Activated T-helper 1 cell treated with anti-CD3 and anti-CD28 coated beads, Interleukin-12 subunit alpha, Interleukin-12 subunit beta, Interleukin-2, Interleukin-4 antibody, amounts not matched to agents 30 ng/mL and 10 ng/mL and 1 ng/mL, durations not matched to agents 14 hours and 24 hours and 36 hours (primary cell): ENCODE measurements at places on chromosomes 1 and 21.
A peak's percentile ranks its signal among the peaks of the same experiment; 100 is the strongest.

GRCh38 chr1:24162201-24162600, 19.3 kb upstream of the IL22RA1 start:
- no peaks in the 10 kb centered on the region for H3K36me3 ChIP-seq
- no peak overlapping the region for H3K4me3 ChIP-seq
- no peaks in the 10 kb centered on the region for H3K4me1 ChIP-seq

DNA sequence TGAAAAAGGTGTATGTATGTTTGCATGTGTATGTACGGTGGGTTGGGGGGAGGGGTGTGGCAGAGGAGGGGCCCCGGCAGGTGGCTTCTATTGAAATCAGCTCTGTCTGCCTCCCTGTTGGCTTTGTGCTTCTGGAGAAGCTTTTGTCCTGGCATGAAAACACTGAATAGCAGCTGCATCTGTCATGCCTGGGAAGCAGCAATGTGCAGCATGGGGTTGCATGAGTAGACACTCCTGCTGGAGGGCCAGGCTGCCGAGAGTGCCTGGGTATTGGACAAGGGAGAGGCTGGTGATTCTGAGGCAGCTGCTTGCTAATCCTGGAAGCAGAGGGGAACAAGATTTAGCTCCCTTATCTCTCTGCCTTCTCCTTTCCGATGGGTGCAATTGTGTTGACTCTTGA, 20.5 kb downstream of the MAPKAPK2 start:
- DNase-seq, result no peak
- H3K27ac ChIP-seq, result peak overlapping the region; percentile 77
- H3K27me3 ChIP-seq, result no peaks in the 10 kb centered on the region
- no peak overlapping the region for H3K4me3 ChIP-seq
- H3K36me3 ChIP-seq, result peaks cover 12% of the 10 kb centered on the region
- peaks cover 93% of the 10 kb centered on the region for H3K4me1 ChIP-seq

DNA sequence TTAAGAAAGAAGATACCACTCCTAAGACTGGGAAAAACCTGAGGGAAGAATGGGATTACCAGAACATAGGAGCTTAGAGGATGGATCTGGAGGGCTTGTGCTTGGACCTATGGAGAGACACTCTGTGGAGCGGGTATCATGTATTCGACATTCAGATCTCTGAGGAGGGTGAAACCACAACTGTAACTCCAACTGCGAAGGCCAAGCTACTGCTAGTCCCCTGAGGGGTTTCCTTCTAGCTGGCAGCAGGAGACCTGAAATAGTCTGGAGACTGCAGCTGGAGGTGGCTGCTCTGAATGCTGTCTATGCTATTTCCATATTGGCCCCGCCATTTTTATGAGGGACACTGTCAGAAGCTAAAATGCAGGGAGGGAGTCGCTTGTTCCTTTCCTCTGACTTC, 462.3 kb downstream of the PTPRC start:
- H3K4me1 ChIP-seq, result peaks cover 43% of the 10 kb centered on the region
- no peak for DNase-seq
- no peak overlapping the region for H3K27ac ChIP-seq
- no peaks in the 10 kb centered on the region for H3K27me3 ChIP-seq
- H3K36me3 ChIP-seq, result peaks cover 14% of the 10 kb centered on the region

GRCh38 chr21:23951251-23951650, 1656.0 kb downstream of the MRPL39 start:
- H3K27me3 ChIP-seq, result no peaks in the 10 kb centered on the region
- H3K4me1 ChIP-seq, result peaks cover 32% of the 10 kb centered on the region
- DNase-seq, result no peak
- no peaks in the 10 kb centered on the region for H3K36me3 ChIP-seq
- no peak overlapping the region for H3K4me3 ChIP-seq

DNA sequence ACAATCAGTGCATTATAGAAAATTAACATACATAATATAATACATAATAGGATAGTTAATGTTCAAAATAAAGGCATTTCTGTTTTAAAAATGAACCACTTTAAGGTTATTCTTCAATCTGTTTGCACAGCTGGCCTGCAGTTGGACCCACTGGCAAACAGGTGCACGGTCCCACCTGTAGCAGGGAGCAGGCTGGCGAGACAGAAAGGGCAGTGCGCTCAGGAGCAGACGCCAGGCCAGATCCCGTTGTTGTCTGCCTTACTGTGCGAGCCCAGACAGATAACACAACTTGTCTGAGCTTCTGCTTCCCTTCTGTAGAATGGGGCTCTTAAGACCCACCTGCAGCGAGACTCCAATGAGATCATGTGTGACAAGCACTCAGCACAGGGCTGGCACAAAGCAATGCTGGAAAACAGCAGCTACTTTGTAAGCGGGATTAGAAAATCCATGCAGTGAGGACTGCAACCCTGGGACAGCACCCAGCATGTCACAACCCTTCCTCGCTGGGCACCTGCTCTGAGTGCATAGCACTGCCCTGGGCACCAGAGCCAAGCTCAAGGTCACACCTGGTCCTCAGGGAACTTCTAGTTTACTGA, 33.5 kb downstream of the VPS26C start:
- DNase-seq, result no peak
- H3K4me3 ChIP-seq, result no peak overlapping the region
- H3K36me3 ChIP-seq, result peaks cover 34% of the 10 kb centered on the region
- no peaks in the 10 kb centered on the region for H3K27me3 ChIP-seq

DNA sequence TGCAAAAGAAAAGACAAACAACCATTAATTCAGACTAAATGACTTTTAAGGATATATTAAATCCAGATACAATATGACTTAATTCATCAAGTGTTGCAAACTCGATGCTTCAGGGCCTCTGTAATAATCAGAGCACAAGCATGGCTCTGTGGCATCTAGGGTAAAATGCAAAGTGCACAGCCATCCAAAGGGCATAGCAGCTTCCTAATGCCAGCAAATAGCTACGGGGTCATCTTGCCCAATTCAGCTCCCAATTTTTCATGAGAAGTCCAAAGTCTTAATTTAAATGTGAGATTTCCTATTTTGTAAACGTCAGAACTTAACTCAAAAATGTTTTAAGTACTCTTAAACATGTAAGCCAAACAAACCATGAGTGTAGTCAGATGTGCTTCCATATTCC, 7.9 kb downstream of the SELE start:
- DNase-seq, result no peak
- peaks cover 17% of the 10 kb centered on the region for H3K27me3 ChIP-seq
- no peak overlapping the region for H3K4me3 ChIP-seq
- H3K4me1 ChIP-seq, result no peaks in the 10 kb centered on the region
